LNCaP clone FGC (cell line): ENCODE measurements at places on chromosomes 1 and 21.

DNA sequence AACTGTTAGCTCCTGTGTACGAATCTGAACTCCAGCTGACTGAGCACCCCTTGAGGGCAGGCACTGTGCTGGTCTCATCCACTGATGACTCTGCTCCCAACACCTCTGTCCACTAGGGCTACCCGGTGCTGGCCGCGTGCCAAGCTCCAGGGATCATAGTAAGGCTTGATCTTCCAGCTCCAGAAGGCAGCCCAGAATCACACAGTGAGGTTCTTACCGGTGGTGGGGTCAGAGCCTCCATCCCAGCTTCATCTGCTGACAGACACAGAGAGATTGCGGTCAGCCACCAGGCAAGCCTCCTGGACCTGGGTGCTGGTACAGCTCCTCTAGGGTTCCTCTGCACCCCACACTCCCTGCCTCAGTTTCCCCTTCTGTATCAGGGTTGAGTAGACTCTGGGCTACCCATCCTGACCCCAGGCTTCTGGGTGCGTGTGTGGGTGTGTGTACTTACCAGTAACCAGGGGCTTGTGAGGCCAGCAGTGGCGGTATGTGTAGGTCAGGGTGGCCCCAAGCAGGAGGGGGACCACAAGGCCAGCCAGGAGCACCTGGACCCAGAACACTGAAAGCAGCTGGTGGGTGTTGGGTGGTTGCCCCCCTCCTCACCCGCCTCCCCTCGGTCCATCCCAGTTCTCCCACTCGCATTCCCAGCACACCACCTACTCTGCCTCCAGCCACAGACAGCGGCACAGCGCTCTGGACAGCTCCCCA lies 3.4 kb downstream of the TNFRSF25 start:
- no peak for DNase-seq

- DNase-seq: no peak
These were observed 43.3 kb upstream of the KCNQ4 start for GRCh38 chr1:40740039-40740996.

GRCh38 chr1:197933016-197933415 lies 15.8 kb downstream of the LHX9 start:
- no peak for DNase-seq

DNA sequence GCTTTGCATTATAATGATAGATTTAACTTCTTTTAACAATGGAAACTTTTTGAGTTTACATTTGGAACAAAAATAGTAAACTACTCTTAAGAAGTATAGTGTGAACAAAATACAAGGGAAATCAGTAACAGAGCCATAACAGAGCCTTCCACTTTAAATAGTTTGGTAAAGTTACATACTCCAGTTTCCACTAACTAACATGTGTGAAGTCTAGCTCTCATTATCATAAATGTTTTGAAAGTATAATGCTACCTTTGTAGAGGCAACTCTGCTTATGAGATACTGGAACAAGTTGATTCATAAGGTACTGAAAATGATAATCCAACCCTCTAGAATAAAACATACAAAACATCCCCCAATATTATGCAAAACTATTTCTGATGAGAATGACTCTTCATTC lies 1155.1 kb upstream of the ADGRL2 start:
- DNase-seq: no peak

DNA sequence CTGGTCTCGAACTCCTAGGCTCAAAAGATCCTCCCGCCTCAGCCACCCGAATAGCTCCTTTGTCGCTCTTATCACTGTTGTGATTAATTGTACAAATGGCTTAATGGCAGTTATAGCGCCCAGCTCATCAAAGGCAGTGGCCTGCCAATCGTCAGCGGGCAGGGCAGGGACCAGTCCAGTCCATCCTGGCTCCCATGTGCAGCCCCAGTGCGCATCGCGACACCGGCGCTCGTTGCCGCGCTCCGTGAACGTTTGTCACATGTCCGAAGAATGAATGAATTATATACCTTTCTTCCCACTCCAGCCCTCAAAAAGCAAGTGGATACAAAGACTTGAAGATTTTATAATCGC lies 18.4 kb downstream of the MTX1 start:
- DNase-seq: no peak

DNA sequence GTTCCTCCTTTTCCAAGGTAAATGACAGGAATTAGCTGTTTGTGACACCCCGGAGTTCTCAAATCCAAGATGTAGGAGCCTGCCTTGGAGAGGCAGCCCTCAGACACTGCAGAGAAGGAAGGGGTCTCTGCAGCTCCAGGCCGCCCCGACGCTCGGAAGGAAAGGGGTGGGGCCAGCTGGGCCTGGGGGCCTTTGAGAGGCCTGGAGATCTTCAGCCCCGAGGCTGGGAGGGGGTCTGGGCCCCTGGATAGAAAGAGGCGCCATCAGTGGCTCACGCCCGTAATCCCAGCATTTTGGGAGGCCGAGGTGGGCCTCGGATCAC lies 1.1 kb upstream of the TNFRSF18 start:
- DNase-seq: no peak

GRCh38 chr1:219292999-219293398 lies 119.3 kb downstream of the LYPLAL1 start:
- DNase-seq: no peak

DNA sequence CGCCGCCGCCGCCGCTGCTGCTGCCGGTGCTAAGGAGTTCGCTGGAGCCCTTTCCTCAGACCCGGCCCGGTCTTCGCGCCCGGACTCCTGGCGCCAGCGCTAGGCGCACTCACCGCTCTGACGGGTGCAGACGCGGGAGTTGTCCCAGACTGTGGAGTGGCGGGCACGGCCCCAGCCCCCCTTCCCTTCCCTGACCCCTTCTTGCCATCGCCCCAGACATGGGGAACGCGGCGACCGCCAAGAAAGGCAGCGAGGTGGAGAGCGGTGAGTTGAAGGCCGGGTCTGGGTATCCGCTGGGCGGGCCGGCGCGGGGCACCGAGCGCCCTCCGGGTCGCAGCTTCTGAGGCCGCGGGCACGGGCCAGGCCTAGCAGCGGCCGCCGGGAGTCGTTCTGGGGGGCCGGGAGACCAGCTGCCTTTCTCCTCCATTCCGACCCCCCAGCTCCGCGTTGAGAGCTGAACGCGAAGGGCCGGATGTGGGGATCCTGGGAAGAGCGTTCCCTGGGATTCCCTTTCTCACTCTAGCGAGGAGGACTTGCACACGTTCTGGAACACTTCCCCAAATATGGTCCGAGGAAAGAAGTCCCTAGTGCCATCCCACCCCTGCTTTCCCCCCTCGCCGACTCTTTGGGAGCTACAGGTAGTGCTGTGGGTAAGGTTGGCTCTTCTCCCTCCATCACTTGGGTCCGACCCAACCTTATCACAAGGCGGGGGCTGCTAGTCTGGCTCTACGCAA lies 65.8 kb upstream of the PRKACB start:
- DNase-seq: no peak

DNA sequence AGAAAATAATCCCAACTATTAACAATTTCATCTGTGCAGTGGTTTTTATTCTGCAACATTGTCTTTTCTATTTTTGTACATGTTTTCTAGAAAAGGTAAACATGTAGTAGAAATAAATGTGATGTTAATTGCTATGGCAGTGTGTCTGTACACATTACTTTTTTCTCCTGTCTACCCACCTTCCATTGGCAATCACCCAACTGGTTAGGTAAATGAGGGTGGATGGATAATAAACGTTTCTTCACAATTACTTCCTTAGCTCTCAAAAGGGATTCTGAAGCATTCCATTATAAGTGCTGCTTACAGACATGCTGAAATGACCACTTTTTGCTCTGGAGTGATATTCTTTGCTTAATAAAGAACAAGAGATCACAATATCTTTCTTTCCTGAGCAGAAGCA lies 61.4 kb downstream of the MAGI3 start:
- no peak for DNase-seq

GRCh38 chr1:167864392-167865032 lies 49.4 kb downstream of the ADCY10 start:
- no peak for DNase-seq

DNA sequence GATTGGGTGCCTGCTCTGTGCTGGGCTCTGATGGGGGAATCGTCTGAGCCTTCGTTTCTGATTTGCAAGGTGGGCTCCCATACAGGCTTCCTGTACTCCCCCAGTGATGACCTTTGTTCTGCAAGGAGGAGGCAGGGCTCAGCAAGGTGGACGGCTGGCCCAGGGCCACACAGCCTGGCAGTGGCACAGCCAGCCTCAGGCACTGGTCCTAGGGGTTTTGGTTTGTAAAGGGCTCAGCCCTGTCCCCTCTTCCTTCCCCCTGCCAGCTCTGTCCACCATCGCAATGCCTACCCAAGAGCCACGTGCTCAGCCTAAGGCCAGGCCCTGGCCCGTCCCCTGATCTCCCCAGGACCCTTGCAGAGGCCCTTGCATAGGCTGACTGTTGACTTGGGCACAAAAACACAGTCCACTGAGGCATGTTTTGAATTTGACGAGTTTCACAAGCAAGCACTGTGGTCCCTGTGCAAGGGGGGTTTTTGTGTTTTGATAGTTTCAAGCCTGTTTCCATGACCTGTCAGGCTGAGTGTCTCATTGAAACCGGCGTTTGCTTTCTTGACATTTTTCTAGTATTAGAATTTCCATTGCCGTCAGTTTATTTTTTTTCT lies 39.5 kb upstream of the TNFRSF1B start:
- DNase-seq: no peak
